Activated CD8-positive, alpha-beta memory T cell treated with anti-CD3 and anti-CD28 coated beads, Interleukin-2, amount 50 U/mL, for 48 hours (primary cell): ENCODE measurements at places on chromosomes 12 and 14.

GRCh38 chr14:101865288-101865687, 99.1 kb upstream of the DYNC1H1 start:
- DNase-seq, result no peak

DNA sequence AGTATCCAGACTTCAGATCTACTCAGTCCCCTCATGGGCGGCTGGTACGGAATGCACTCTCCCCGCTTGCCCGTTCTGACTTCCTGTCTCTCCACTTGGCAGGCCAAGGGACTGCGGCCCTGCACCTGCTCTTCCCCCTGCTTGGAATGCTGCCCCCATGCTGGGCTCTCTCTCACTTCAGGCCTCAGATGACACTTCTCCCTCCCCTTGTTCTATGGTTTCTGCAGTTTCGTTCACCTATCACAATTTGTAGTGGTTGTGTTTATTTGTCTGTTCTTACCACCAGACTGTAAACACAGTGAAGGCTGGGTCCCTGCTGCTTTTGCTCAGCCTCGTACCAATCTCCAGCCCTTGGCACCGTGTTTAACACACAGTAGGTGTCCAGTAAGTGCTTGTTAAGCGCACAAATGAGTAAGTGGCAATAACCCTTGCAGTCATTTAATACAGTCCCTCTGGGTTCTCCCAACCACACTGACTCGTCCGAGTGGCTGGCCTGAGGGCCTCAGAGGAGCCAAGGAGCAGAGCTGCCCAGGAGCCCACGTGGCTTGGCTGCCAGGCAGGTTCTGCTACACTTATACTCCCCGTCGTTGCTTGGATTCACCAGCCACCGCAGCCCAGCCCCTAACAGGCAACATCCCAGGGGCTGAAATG, 11.8 kb downstream of the SLC6A12 start:
- DNase-seq, result no peak

- no peak for DNase-seq
These were observed 31.4 kb downstream of the CFAP54 start for GRCh38 chr12:96520767-96521166.

- no peak for DNase-seq
These were observed 362.2 kb upstream of the DDHD1 start for GRCh38 chr14:53515276-53515675.

- no peak for DNase-seq
These were observed 167.2 kb upstream of the GSC start for GRCh38 chr14:94936901-94937685.
